ENCODE measurements at places on chromosomes 12 and 14.

DNA sequence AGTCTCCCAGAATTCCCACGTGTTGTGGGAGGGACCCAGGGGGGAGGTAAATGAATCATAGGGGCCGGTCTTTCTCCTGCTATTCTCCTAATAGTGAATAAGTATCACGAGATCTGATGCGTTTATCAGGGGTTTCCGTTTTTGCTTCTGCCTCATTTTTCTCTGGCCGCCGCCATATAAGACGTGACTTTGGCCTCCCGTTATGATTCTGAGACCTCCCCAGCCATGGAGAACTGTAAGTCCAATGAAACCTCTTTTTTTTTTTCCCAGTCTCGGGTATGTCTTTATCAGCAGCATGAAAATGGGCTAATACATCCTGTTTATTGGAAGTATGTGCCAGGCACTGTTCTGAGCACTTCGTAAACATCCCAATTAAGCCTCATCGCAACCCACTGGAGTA is 788 bp downstream of the KRT72 start:
- DNase-seq = no peak

- no peak for DNase-seq
Observed at GRCh38 chr14:102539544-102540314, 30.2 kb upstream of the ANKRD9 start.

DNA sequence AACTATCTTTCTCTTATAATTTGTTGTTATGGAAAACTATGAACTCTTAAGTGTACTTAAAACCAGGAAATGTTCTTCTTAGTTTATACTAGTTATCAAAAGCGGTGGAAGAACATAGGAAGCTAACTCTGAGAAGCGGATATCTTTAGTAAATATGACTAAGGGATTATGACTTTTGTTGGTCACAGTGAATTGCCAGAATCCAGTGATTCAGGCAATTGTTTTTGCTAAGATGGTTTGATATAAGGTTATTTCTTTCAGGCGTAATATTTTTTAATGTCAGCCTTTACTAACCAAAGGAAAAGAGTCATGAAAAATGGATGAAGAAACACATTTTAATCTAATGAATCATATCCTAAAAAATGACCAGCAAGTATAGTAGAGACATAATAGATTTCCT is 473.5 kb downstream of the FOXG1 start:
- no peak for DNase-seq

DNA sequence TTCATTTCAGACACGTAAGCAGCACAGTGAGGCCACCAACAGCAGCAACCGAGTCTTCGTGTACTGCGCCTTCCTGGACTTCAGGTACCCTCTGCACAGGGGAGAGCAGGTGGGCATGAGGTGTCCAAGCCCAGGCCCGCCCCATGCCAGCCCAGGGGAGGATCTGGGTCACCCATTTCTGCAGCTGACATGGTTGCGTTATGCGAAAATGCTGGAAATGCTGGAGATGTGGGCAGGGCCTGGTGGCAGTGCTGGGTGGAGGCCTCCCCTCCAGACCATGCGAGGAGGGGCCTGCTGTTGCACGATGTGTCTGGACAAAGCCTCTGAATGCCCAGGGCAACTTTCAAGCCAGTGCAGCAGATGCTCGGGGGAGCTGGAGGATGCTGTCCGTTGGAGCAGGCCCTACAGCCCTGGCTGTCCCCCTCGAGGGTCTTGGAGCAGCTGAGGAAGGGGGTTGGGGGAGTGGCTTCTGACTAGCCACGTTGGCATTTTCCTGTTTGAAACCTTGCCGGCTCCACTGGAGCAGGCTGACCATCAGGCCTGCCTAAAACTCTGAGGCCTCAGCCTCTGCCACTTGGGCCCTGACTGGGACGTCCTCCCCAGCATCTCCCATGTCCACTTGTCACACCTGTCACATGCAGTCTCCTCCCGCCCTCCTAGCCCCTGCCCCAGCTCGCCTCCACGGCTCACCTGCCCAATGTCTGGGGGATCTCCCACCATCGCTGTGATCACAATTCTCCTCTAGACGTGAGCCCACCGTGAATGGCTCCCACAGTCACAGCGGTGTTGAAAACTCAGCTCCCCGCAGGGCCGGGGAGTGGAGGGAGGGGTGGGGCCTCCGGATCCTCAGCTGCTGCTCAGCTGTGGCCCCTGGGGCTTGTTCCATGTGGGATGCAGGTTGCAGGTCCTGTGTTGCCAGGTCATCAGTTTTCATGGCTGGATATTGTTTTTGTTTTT is 123.4 kb downstream of the ADGRD1 start:
- DNase-seq = peak; percentile 56

DNA sequence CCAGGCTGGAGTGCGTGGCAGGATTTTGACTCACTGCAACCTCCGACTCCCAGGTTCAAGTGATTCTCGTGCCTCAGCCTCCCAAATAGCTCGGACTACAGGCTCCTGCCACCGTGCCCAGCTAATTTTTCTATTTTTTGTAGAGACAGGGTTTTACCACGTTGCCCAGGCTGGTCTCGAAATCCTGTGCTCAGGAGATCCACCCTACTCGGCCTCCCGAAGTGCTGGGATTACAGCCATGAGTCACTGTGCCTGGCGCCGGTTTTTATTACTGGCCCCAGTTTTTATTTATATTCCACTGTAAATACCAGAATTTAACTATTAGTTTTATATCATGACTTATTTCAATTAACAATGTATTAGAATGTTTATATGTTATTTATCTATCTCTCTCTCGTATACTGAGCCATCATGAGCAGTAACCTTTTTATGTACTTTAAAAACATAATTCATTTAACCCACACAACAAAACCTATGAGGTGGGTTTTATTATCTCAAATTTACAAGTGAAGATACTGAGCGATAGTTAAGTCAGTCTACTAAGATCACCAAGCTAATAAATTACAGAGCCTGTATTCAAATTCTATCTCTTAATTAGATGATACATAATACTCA is 47.8 kb downstream of the HECTD1 start:
- no peak for DNase-seq

DNA sequence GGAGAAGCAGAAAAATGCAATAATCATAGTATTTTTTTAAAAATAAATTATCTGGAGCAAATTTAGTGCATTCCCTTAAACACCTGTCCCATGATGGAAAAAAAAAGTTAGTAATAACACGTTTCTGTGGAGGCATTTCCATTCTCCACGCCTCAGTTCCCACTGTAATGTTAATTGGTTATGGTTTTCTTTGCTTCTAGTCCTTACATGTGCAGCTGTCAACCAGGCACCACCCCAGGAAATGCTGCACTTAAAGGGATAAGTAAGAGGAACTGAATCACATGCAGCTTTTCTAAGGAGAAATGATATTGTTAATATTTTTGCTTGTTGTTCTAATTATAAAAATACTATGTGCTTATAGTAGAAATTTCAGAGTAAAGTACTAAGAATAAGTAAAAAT is 240.3 kb downstream of the ZFP36L1 start:
- DNase-seq = no peak

DNA sequence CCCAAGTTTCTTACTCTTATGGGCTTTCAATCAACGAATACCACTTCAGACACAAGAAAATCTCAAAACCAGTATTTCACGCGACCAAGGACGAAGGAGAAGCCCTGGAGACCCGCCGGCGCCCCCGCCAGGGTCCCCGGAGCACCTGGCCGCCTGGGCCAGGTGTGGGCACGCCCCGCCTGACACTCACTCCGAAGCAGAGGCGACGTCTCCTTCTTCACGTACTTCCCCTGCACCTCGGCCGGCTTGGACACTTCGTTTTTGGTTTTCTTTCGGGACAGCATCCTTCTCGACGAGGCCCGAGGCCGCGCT is 466 bp downstream of the SAV1 start:
- peak; percentile 75 for DNase-seq

- DNase-seq = no peak
Observed at GRCh38 chr12:23376238-23376637, 573.2 kb downstream of the SOX5 start.

DNA sequence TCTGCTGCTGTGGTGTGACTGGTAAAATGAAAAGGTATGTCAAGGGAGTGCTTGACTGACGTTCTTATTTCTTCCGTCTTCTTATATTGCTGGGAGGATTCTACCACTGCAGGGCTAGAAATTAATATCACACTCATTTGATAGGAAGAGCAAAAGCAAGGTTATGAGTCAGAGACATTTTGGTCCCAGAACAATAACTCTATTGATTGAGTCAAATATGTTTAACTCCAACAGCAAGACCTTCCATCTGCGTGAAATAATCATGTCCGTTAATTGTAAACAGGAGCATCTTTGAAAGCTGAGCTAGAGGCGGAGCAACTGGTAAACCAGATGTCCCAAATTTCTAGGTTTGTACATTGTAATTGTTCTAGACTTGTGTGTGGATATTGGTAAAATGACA is 1293.6 kb downstream of the AACS start:
- DNase-seq = no peak

GRCh38 chr12:13227191-13227590 is 30.7 kb downstream of the EMP1 start:
- DNase-seq = no peak

- no peak for DNase-seq
Observed at GRCh38 chr12:112282920-112283319, 99.3 kb downstream of the HECTD4 start.

- no peak for DNase-seq
Observed at GRCh38 chr14:21098892-21099595, 589 bp upstream of the ZNF219 start.

DNA sequence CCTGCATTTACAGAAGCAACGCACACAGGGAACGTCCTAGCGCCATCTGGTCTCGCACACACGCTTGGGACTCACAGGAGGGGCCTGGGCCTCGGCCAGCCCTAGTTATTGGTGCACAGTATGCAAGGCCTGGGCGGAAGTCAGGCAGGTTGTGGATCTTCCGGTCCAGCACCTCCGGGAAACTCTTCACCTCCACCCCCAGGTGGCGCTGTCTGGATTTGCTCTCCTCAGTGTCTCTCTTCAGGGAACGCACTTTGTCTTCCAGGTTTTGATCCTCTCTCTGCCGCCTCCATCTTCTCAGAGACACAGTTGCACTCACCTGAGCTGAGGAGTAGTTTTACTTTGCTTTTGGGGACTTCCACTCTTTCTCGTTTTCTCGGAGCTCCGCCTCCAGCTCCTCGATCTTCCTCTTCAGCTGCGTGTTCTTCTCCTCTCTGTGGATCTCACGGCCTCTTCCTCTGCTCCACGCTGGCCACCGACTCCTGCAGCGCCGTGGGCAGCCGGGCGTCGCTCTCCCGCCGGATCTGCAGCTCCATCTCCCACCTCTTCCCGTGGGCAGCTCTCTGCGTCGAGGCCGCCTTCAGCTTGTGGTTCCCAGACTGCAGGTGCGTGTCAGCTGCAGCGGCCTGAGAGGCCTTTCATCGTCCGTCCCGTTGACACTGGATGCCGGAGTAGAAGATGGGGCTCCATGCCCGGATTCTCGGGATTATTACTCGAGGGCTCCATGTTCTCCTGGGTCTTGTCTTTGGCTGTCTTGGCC is 933.8 kb downstream of the TMEM121 start:
- peak; percentile 88 for DNase-seq

GRCh38 chr12:9273276-9273675 is 65.1 kb upstream of the PZP start:
- DNase-seq = no peak

DNA sequence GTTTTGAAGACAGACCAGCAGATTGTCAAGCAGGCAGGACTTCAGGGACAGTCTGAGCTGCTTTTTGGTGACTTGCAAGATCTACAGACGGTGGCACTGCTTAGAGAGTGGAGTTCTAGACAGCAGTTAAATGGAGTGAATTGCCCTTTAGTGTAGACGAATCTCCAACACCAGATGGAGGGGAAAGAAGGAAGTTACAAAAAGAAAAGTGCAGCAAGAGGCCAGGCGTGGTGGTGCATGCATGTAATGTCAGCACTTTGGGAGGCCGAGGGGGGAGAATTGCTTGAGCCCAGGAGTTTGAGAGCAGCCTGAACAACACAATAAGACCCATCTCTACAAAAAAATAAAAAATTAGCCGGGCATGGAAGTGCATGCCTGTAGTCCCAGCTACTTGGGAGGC is 8.4 kb upstream of the HHIPL1 start:
- DNase-seq = no peak

- no peak for DNase-seq
Observed at GRCh38 chr12:1046727-1047126, 55.7 kb downstream of the ERC1 start.

DNA sequence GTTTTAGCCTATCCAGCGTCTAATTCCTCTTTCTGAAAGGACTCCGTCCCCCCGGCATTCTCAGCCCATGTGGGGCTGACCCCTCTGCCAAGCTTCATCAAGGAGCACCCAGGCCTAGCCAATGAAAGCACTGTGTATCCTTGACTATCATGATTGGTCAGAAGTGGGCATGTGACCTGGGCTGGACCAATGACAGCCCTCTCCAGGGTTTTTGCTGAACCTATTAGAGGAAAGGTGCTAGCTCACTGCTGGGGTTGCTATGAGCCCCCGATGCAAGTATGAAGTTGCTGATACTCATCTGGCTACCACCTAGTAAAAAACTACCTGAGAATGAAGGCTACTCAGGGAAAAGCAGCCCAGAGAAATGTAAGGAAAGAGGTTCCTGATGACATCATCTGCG is 68.1 kb downstream of the LRRC74A start:
- DNase-seq = no peak

DNA sequence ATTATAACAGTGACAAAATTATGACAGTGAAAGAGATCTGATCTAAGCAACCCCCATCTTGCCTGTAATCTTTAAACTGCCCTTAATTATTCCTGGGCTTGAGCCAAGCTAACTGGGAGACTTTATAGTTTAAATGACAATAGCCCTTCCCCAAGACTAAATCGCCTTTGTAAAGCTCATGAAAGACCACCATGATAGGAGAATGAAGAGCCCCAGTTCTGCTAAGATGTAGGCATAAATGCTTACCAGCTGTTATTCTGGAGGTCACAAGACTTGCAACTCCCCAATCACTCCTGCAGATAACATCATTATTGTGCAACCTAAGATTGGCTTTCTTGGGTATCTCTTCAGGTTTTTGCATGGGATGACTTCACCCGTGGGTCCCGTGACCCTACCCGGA is 599.7 kb downstream of the KCNH5 start:
- DNase-seq = no peak

GRCh38 chr12:54956818-54957641 is 27.5 kb downstream of the TESPA1 start:
- DNase-seq = no peak

DNA sequence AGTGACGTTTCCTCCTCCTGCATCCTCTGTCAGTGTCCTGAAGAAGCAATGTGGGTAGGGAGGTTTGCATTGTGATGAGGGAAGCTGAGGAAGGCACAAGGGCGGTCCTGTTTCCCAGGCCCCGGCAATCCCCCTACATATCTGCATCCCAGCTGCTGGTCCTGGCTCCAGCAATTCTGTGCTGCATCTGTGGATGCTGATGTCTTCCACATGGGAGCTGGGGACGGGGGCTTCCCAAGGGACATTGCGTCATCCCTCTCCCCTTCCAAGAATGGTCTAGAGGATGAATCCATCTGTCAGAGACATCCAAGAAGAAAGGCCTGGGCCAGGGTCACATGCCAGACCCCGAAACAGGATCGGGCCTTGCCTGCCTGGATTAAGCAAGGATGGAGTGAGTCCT is 52.1 kb downstream of the TSPAN11 start:
- no peak for DNase-seq

GRCh38 chr14:94582851-94583250 is 1.6 kb downstream of the SERPINA5 start:
- DNase-seq = no peak

- no peak for DNase-seq
Observed at GRCh38 chr14:100039903-100040302, 25.3 kb upstream of the EVL start.

GRCh38 chr12:121038861-121039668 is at the start of gene OASL:
Gene OASL (minus strand): TSS chr12:121039246. CDS start chr12:121038971, 275 bp downstream.
- DNase-seq = peak; percentile 85

All from activated effector memory CD4-positive, alpha-beta T cell treated with anti-CD3 and anti-CD28 coated beads, Interleukin-2, amount 50 U/mL, for 16 hours (primary cell).